ENCODE measurements at places on chromosomes 3 and 15.

GRCh38 chr15:67109141-67110034 lies 44.0 kb downstream of the SMAD3 start:
- peak; percentile 50 for DNase-seq

- DNase-seq: no peak
These were observed 14.6 kb downstream of the MRPS25 start for GRCh38 chr3:15050405-15051092.

- DNase-seq: no peak
These were observed 528.2 kb downstream of the NR2F2 start for GRCh38 chr15:96858694-96859093.

- DNase-seq: no peak
These were observed 123.1 kb upstream of the UMPS start for GRCh38 chr3:124607163-124607562.

GRCh38 chr3:42670670-42671069 lies 14.7 kb upstream of the KLHL40 start:
- DNase-seq: no peak

DNA sequence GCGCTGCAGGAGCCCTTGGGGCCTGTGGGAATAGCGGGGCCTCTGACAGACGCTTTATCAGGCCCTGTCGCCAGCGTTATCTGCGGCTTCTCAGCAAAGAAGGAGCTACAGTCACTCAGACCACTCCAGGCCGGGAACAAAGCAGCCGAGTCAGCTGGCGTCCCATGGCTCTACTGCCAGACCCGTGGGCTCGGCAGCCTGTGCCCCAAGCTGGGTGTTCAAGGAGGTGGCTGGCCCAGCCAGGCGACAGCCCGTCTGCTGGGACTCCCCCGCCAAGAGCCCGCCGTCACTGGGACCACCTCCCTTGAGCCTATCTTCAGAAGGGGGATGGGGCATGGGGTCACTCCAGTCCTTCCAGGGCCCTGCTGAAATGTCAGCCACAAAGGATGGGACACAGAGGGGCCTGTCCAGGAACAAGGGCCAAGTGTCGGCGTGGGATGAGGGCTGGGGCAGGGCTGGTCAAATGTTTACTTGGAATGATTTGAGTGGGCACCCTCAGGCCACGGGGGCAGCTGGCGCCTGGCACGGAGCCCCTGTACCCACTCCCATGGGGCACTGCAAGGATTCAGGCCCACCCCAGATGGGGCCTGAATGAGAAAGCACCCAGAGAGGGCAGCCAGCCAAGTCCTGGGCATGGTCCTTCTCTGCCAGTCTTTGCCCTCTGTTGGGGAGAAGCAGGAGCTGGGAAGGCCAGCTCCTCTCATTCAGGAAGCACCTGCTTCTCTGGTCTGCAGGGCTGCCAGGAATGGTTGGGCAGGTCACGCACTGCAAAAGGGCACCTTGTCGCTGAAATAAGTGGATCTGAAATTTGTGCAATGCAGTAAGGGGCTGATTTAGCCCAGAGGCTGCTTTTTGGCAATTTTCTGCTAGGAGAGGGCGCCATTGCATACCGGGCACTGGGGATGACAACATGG lies 148.3 kb downstream of the SMAD6 start:
- peak; percentile 52 for DNase-seq

DNA sequence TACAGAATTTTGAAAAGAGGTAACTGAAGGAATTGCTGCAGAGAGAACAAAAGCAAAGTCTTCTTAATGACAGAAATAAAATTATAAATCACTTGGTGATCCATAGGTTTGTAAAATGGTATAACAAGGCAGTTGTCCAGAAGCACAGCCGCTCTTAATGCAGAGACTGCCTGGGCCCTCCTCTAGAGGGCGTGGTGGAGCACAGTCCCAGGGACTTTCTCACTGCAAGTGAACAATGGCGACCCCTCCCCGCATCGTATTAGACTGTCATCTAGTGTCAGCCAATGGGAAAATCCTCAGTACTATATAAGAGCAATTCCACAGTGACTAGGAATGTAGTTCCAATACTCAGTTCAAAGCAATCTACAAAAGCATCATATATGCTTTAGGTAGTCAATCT lies 26.4 kb upstream of the ZBED2 start:
- no peak for DNase-seq

- no peak for DNase-seq
These were observed 94.7 kb downstream of the OCA2 start for GRCh38 chr15:28004143-28005003.

DNA sequence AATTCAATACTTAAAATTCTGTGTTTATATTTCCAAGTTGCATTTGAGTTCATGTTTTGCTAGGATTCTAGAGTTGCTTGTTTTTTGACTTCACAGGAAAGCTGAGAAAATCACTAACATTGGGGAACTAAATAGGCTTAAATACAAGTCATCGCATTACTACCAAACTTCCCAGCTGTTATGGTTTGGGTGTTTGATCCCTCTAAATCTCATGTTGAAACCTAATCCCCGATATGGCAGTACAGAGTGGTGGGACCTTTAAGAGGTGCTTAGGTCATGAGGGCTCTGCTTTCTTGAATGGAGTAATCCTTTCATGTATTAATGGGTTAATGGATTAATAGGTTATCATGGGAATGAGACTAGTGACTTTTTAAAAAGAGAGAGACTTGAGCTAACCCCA lies 77.2 kb upstream of the ARPP21 start:
- no peak for DNase-seq

DNA sequence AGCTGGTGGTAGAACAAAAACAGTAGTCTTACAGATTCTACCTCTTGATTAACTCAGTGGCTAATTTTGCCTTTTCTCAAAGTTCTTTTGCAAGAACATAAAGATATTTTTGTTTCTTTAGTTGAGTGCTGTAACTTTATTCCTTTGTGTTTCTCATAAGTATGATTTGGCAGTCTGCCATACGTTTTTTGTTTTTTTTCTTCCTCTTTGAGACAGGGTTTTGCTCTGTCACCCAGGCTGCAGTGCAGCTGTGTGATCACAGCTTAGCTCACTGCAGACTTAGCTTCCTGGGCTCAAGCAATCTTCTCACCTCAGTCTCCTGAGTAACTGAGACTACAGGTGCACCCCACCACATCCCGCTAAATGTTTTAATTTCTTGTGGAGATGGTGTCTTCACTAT lies 22.4 kb downstream of the B3GNT5 start:
- no peak for DNase-seq

DNA sequence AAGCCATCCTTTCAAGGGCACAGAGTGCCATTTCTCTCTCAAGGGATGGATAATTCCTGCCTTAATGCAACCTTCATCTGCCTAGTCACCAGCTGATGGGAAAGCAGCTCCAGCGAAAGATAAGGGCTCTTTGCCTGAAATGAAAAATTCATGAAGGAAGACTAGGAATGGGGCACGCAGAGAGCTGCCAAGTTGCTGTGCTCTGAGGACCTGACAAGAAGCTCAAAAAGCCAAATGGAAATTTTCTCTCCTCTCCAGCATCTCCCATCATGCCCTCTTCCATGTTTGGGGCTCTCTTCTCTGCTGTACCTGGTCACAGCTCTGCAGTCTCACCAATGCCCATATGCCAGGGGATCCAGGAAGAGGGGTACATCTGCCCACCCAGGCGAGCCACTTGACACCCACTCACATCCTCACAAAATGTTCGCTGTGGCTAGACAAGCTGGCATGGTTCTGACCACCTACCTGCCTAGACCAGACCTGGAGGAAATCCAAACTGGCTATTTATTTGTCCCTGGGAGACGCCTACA lies 29.3 kb upstream of the ABHD2 start:
- no peak for DNase-seq

GRCh38 chr15:69346112-69346511 lies 47.4 kb downstream of the PAQR5 start:
- DNase-seq: no peak

- DNase-seq: peak; percentile 39
These were observed 873 bp downstream of the CAPN7 start for GRCh38 chr3:15206662-15207576.

- no peak for DNase-seq
These were observed 2.1 kb downstream of the ATP11B start for GRCh38 chr3:182795389-182795782.

DNA sequence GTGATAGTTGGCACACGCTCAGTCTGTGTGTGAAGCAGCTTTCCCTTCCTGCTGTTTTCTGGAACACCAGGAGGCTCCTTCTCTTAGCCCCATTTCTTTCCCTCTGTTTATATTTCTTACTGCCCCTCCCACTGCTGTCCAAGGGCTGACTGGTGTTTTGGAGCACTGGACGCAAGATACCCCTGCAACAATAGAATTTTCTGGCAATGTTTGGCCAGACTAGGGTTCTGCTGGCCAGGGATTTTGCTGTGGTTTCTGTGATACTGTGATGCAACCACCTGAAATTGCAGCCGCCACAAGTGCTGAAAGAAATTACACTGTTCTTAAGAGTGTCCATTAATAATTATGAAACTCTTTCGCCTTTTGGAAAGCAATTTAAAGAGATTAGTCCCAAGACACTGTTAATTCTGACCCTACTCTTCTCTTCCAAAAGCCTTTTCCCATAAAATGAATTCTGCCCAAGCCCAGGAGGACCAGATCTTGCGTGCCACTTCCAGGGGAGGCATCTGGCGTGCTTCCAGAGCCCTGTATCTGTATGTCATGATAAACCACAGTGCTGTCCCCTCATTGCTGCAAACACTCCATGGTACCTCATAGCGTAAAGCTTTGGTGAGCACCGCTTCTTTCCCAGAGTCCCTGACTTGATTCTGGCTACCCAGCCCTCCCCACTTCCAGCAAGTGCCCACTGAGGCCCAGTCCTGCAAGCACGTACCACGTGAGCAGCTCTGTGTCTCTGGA lies 159.4 kb upstream of the CHRM5 start:
- DNase-seq: peak; percentile 48

GRCh38 chr15:40832903-40833302 lies 4.4 kb upstream of the PPP1R14D start:
- no peak for DNase-seq

- no peak for DNase-seq
These were observed 3.1 kb upstream of the CPNE9 start for GRCh38 chr3:9700536-9700935.

DNA sequence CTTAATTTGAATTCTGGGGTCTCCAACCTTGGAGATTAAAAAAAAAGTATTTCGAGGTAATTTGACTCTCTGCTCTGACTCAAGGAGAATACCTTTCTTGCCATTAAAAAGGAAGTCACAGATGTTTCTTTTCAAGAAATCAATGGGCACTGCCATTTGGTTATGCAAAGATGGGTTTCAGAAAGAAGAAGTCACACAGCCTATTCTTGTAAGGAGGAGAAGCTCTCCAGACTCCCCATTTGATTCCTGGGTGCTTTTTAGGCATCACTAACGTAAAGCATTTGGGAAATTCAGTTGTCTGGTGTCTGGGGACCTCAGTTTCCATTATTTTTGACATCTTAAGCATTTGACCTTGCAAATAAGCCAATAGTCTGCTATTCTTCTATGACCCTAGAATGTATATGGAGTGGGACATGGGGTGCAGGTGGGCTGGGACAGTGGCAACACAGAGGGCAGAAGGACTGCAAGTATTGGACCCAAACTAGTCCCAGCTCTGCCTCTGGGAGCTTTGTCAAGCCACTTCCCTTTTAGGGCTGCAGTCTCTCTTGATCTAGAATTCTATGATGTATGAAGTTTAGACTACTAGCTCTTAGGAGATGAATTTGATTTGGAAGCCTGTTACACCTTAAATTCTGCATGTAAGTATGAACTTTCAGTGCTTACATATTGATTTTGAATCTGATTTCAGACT lies 27.8 kb downstream of the IL5RA start:
- DNase-seq: no peak

- no peak for DNase-seq
These were observed 219.0 kb upstream of the TPM1 start for GRCh38 chr15:62823561-62823960.

All from liver (tissue), 10 donors.